ENCODE measurements at places on chromosomes 6 and 20.

GRCh38 chr20:64254156-64254555 is 1.4 kb upstream of the PCMTD2 start:
- DNase-seq = no peak

DNA sequence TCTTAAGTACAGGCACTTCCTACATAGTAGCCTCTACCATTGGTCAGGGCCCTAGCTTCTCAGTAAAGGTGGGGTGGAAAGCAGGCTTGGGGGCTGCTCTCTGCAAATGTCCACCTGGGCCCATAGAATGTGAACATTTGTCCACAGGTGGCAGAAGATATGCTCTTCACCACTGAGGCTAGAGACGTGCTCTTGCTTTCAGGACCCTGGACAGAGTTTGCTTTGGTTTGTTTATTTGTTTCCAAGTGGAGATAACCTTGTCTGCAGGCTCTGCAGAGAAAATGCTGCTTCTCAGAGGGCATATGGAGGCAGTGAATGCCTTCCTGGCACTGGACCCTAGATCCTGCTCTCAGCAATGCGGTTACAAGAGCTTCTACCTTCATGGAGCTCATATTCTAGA is 129.0 kb downstream of the F13A1 start:
- DNase-seq = no peak

GRCh38 chr6:5464099-5464885 is 203.0 kb downstream of the FARS2 start:
- DNase-seq = no peak

GRCh38 chr6:37432916-37433656 is at the start of gene CMTR1:
Gene CMTR1 (plus strand): TSS chr6:37433221. CDS start chr6:37435630, 2,409 bp downstream.
- DNase-seq = peak; percentile 95

DNA sequence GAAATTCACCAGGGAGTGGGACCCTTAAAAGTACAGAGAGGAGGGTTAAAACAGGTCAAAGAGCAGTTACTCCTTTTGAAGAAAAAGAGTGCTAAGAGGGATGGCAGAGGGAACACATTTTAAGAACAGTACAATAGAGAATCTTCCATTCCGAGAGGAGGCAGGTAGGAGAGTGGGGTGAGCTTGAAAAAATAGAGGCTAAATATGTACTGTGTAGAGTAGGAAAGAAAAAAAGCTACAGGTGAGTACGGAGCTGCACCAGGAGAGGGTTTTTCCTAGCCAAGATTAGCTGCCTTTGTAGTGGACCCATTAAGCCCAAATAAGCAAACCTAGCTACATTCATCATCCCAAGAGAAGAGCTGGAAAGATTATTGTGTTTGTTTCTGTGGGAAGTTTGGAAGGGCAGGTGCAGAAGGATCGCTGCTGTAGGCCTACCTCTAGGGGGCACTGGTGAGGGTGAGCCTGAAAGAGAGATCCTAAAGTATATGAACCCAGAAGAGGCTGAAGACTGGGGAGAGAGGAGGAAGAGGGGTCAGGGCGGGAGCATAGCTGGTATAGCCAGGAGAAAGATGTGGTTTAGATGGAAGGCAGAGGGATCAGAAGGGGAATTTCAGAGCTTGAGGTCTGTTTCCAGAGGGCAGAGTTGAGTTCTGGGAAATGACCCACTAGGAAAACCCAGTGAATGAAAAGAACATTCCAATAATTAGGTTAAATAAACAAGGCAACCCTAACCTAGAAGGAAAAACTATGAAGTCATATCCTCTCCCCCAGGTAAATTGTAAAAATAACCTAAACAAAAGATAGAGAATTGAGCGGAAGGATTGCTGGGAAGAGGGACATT is 50.2 kb upstream of the HINT3 start:
- no peak for DNase-seq

DNA sequence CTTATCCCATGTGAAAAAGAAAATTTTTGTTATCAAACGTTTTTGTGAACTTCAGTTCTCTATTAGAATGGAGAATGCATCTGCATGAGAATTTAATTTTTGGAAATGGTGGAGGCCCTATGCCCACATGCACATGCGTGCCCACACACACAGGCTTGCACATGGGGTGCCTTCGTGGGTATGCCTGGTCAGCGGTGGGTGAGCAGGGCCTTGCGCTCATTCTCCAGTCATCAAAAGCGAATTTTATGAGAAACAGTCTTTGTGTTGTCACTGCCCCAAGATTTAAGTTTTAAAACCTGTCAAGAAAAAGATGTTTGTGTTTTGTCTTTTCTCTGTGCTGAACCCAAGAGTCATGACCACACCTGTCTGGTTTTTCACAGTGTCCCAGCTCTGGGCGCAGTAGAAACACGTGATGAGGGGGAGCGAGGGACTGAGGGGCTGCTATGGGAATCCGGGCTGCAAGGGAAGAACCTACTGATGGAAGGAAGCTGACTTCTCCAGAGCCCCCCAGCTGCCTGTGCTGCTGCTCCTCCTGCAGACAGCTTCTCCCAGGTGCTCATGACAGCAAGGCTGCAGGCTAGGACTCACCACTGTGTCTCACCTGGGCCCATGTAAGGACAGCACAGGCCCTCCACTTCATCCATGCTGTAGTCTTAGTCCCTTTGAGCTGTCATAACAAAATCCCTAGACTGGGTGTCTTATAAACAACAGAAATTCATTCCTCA is 153.6 kb downstream of the SYCP2 start:
- DNase-seq = no peak

DNA sequence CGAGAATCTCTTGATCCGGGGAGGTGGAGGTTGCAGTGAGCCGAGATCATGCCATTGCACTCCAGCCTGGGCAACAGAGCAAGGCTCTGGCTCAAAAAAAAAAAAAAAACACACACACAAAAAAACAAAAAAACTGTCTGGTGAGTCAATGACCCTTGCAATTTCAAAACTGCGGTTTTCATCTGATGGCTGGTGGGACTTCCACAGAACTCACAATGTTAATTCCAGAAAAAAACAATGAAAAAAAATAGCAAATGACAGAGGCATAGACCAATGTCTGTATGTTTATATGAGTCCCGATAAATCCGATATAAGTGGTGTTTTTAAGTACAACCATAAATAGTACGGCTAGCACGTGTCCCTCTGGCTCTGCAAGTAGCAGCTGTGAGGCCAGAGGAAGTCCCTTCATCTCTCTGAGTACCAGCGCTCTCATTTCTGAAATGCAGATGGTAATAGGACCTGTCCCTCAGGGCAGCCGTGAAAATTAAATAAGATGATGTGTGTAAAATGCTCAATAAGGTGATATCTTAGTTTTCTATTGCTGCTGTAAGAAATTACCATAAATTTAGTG is 21.9 kb upstream of the PTPN1 start:
- no peak for DNase-seq

GRCh38 chr6:133983099-133983939 is 30.3 kb downstream of the TBPL1 start:
- no peak for DNase-seq

- DNase-seq = peak; percentile 56
Observed at GRCh38 chr6:170063431-170063830, 227.4 kb downstream of the DLL1 start.

DNA sequence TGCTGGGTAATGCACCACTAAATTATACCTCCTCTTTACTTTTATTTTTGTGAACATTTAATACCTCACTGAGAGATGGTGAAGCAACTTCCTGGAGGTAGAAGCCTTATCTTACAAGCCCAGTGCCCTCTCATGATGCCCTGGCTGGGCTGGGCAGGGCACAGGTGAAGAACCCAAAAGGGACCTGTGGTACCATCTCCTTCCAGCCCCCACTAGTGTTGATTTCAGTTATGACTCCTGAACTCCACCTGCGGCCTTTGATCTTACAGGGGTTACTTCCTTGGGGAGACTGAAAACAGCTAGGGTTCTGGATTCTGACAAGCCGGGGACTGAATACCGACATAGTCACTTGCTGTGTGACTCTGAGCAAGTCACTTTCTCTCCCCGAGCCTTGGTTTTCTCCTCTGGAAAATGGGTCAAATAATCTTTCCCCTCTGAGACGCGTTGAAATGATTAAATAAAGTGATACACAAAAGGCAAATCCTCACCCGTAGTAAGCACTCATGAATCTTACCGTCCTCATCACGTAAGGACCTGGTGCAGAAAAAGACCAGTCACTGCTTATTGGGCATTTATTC is 1.2 kb downstream of the SLC13A3 start:
- DNase-seq = no peak

DNA sequence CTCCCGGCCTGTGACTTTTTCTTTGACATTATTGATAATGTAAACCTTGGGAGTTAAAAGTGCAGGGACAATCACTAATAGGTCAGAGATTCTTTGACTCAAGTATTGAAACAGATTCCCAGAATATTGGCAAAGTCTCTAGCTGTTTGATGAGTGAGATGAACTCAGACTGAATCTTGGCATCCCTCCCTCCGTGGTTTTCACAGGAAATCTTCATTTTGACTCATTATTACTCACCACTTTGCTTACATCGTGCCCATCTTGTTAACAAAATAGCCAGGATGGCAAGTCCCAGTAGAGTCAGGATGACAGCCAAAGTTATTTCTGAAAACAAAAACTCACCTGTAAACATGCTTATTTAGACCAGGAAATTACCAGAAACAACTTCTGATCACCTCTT is 2.0 kb downstream of the TSBP1 start:
- no peak for DNase-seq

GRCh38 chr20:14925300-14925699 is 587.9 kb upstream of the FLRT3 start:
- no peak for DNase-seq

GRCh38 chr20:2509794-2510193 is 1.1 kb upstream of the ZNF343 start:
- no peak for DNase-seq

- DNase-seq = no peak
Observed at GRCh38 chr6:134819236-134819635, 130.7 kb downstream of the ALDH8A1 start.

- DNase-seq = no peak
Observed at GRCh38 chr6:116433206-116433712, 27.9 kb upstream of the CALHM6 start.

- DNase-seq = no peak
Observed at GRCh38 chr6:107695061-107695720, 128.9 kb downstream of the SCML4 start.

GRCh38 chr6:23656255-23657194 is 469.5 kb upstream of the NRSN1 start:
- no peak for DNase-seq

DNA sequence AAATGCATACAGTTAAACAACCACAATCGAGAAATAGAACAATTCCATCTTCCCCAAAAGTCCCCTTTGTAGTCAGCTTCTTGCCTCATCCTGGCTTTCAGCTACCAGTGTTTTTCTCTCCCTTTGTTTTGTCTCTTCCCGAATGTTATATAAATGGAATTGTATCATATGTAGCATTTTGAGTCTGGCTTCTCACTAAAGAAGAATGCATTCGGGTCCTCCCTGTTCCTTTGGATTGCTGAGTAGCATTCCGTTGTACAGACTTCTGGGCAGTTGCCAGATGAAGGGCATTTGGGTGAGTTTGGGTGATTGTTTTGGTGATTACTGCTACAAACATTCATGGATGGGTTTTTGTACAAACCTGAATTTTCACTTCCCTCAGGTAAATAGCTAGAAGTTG is 27.8 kb downstream of the PRPH2 start:
- DNase-seq = no peak

- DNase-seq = no peak
Observed at GRCh38 chr6:116073765-116074440, 13.2 kb upstream of the FRK start.

DNA sequence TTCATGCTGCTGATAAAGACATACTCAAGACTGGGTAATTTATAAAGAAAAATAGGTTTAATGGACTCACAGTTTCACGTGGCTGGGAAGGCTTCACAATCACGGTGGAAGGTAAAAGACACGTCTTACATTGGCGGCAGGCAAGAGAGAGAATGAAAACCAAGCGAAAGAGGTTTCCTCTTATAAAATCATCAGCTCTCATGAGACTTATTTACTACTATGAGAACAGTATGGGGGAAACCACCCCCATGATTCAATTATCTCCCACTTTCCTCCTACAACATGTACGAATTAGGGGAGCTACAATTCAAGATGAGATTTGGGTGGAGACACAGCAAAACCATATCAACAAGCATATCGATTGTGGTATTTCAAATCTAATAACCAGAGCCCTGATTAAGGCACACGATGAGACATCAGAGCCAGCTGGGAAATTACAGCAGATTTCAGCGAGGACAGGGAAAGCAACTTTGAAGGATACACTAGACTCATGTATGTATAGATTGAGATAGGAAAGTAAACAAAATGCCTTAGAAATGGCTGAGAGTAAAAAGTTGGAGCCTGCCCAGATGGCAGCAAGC is 129.8 kb upstream of the GJE1 start:
- no peak for DNase-seq

DNA sequence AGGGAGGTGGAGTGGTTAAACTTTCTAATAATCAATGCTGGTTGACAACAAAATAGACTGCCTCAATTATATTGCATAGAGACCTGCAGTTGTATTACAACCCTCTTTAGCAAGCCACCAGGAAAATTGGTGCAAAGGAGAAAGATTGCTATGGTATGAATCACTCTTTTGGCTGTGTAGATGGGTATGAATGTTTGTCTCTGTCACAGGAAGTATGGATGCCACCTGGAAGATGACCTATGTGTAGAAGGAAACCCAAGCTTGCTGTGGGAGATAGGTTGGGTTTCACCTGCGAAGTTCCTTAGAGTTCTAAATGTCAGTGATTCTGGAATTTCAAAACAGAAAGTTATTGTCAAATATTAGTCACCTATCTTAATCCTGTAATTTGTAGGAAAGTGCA is 134.6 kb downstream of the SOBP start:
- DNase-seq = no peak
